Caki2 (cell line): ENCODE measurements at places on chromosomes 3 and 15. TPM values are rescaled to one million over a fixed set of nuclear protein-coding genes. Genes with fewer than 3 reads are reported as not detected.

DNA sequence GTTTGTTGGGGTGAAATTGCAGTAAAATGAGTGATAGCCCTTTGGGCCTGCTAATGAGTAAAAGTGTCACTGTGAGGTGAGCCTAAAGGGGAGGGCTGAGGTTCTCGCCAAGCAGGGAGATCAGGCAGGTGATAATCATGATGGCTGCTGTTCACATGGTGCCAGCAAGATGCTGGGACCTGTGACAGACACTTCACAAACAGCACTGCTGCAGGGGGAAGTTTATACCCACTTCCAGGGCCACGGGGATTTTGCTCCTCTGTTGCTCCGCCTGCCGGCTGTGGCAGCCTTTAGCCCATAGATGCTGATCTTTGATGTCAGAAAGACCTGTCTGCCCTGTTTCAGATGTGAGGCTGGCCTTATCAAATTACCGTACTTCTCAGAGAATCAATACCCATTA is 96.7 kb downstream of the SV2B start:
- DNase-seq, result no peak

GRCh38 chr3:129358772-129359371 is 69.6 kb downstream of the EFCAB12 start:
- DNase-seq, result no peak

CHST2 gene
- total RNA-seq, result 13.1 and 15.1 TPM in 2 replicates

DNA sequence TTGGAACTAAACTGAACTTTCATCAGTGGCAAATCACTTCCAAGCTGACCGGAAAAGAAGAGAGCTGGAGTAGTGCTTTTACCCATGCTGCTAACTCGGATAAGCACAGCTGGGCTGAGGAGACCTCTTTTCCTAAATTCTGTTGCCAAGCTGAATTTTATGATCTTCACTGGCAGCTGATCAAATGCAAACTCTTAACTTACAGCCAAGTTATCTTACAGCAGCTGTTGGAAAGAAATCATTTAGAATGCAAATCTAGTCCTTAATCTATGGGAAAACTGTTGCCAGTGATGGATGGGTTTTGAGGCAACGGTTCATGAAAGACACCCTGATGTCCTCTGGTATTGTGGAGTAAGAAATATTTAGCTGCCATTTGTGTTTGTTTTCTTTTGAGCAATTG is 216.5 kb downstream of the ZNF385D start:
- DNase-seq, result no peak
